ENCODE measurements at places on chromosomes 16 and 17. TPM values are rescaled to one million over a fixed set of nuclear protein-coding genes. Genes with fewer than 3 reads are reported as not detected.

GRCh38 chr16:13697568-13697967 is 222.4 kb upstream of the ERCC4 start:
- DNase-seq: no peak

DNA sequence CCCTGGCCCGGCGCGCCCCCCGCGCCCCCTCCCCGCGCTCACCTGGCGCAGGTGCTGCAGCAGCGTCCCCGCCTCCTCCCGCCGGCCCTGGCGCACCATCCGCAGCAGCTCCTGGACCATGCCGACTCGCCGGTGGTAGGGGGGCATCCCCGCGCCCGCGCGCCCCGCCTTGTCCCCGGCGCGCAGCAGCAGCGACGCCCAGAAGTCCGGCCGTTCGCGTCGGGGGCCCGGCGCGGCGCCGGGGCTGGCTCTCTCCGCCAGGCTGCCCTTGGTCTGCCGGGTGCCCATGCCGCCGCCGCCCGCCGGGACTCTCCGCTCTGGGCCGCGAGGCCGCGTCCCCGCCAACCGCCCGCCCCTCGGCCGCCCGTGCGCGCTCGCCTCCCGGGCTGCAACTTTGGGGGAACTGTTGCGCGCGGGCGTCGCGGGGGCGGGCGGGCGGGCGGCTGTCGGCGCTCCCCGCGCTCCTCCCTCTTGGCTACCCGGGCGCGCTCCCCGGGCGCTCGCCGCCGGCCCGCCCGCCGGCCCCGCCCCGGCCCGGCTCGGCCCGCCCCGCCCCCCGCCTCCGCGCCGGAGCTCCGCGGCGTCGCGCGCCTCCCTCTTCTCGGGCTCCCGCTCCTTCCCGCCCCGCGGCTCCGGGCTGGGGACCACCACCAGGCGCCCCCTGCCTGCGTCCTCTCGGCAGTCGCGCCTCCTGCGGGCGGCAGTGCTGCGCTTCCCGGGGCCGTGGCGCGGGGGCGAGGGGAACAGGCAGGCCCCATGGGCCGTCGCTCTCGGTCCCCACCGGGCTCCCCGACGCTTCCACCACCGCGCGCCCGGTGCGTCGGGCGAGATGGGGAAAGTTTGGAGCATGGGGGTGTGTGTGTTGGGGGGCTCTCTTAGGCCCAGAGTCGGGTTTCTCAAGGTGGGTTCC is at the start of gene LRRC75A:
Gene LRRC75A, minus strand, starts transcription at position 491 of the 910 bp plus-strand sequence. Its CDS starts 203 bp downstream, at position 288.
- peak; percentile 58 for DNase-seq

DNA sequence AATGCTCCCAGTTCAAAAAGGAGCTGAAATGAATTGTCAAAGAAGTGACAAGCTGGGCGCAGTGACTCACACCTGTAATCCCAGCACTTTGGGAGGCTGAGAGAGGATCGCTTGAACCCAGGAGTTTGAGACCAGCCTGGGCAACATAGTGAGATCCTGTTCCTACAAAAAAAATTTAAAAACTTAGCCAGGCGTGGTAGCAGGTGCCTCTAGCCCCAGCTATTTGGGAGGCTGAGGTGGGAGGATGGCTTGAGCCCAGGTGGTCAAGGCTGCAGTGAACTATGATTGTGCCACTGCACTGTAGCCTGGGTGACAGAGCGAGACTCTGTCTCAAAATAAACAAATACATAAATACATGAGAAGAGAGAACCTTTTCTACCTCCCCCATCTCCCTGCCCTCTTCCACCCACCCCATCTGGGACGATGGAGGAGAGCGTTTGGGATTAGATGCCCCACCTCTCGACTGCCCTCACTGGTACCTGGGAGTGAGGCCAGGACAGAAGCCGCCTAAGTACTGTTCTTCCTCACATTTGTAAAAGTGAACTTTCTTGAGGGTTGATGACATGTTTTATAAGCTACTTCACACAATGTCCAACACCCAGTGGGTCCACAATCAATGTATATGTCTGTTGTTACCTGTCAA is 2.4 kb downstream of the IL4R start:
- no peak for DNase-seq

- DNase-seq: no peak
These were observed 3.7 kb downstream of the PDIA2 start for GRCh38 chr16:286491-287297.

DNA sequence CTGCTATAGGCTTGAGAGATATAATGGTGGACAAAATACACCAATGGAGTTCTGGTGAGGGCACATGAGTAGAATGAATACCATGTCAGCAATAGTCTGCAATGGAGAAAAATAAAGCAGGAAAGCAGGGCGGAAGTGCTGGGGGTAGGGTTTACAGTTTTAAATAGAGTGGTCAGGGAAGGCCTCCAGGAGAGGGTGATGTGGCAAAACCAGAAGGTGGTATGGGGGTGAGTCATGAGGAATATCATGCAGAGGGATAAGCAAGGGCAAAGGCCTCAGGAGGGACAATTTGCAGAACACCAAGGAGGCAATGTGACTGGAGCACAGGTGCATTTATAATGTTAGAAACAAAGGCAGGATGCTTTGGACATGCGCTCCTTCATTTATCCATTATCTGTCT is 102.0 kb downstream of the ITFG1 start:
- DNase-seq: no peak

DNA sequence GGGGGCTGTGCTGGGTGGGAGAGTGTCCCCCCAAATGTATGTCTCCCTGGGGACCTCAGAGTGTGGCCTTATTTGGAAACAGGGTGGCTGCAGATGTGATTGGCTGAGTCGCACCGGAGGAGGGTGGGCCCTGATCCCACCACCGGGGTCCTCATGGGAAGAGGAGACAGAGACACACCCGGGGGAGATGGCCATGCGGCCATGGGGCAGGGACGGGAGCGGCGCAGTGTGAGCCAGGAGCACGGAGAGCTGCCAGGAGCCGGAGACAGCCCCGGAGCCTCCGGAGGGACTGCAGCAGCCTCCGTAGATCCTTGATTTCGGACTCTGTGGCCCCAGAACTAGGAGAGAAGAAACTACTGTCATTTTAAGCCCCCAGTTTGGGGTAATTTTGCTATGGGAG is 1.6 kb upstream of the CIBAR2 start:
- DNase-seq: no peak

DNA sequence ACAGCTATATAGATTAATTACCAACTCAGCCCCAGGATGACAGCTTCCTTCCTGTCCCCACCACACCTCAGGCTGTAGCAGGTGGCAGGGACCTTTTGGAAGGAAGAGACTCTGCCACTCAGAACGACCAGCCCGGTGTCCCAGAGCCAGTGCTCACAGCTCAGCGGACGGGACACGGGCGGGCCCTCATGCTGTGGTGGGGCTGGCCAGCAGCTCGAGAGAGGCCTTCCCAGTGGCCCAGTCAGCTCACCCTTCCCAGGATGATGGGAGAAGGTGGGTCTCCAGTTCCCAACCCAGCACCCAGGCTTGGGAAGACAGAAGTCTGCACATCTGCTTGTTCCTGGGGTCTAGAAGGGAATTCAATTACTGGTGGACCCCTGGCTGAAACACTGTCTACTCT is 10.5 kb downstream of the NUDT16L1 start:
- DNase-seq: no peak

DNA sequence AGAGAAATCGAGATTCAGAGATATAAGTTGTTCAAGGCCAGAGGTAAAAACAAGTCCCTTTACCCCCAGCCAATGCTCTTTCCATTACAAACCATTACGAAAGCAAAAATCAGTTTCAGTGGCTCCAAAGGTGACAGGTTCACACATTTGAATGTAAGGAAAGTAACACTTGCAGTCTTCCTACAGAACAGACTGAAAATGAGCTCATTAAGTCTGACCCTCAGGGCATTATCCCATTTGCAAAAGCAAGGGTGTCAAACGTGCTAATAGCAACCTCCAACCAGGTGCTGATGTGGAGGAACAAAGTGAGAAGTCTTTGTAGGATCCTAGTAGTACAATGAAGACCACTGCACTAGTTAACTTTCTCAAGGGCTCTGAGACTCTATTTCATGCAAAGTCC is 65.2 kb downstream of the XPO6 start:
- no peak for DNase-seq

DNA sequence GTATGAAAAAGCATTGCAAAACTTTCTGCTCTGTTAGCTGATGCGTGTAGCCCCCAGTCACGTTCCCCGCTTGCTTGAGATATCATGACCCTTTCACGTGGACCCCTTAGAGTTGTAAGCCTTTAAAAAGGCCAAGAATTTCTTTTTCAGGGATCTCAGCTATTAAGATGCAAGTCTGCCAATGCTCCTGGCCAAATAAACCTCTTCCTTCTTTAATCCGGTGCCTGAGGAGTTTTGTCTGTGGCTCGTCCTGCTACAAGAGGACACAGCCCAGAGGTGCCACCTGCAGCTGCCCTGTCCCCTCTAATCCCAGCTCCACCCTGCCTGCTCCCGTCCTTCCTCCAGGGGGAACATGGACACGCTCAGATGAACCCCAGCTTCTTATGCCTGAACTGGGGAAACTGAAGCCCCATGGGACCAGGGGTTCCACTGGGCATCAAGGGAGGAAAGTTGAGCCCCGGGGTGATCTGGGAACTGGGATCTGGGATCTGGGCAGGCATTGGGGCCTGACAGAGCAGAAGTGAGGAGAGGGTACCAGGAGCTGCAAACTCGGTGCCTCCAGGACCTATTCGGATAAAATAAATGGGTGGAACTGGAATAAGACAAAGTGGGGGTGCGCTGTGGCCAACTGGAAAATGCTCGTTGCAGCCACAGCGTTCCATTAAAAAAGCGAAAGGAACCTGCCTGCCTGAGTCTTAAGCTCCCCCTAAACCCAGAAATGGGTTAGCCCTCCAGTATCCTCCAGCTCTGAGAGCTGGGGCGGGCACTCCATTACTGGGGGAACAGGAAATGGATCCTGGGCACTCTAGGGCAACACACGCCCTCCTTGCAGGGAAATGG is 19.7 kb downstream of the QPRT start:
- no peak for DNase-seq

The PSME3 gene
- 65.8 TPM for polyA plus RNA-seq

The ELMO3 gene
- 6.3 TPM for polyA plus RNA-seq

The LITAF gene
- 130 TPM for polyA plus RNA-seq

The GINS2 gene
- polyA plus RNA-seq: 19.7 TPM

The ENPP7 gene
- polyA plus RNA-seq: not detected

The ZNF205 gene
- polyA plus RNA-seq: 14.8 TPM

The GP1BA gene
- 3.5 TPM for polyA plus RNA-seq

The NOS2 gene
- 2.7 TPM for polyA plus RNA-seq

The ACTG1 gene
- 3,008 TPM for polyA plus RNA-seq
